Esophagus squamous epithelium (tissue), 5 donors: ENCODE measurements at places on chromosomes 7 and 10. TPM values are rescaled to one million over a fixed set of nuclear protein-coding genes. Genes with fewer than 3 reads are reported as not detected.
A peak's percentile ranks its signal among the peaks of the same experiment; 100 is the strongest.

DNA sequence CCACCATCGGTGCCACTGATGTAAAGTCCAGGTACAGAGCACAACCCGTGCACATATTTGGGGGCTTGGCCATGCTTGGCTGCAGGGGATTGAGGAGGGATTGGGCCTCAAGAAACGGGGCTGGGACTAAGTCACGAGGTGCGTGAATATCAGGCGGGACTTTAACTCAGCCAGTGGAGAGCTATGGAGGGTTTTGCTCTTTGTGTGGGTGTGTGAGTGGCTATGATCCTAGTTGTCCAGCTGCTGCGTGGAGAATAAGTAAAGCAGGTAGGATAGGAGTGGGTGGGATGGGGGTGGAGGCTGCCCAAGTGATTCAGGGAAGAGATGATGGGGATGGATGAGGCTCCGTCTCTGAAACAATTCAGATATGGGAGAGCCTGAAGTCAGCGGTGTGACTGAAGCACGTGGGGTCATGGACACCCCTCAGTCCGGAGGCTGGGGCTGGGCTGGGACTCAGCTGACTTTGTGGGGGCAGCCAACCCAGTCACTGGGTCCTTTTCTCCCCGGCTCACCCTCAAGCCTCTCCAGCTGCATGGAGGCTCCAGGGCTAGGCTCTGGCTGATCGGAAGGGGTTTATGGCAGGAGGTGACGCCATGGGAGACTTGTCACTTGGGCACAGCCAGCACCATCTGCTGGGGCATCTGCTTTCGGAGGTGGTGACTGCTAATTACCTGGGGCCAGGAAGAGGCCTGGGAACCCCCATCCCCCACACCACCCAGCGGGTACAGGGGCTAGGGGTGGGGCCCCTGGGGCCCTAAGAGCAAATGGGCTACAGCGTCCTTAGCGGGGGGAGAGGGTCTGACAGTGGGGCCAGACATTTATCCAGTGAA is 1.7 kb upstream of the LFNG start:
- H3K27me3 ChIP-seq: peaks cover 7% of the 10 kb centered on the region
- H3K4me1 ChIP-seq: peaks cover 28% of the 10 kb centered on the region
- H3K27ac ChIP-seq: no peak overlapping the region
- H3K36me3 ChIP-seq: no peaks in the 10 kb centered on the region
- H3K4me3 ChIP-seq: no peak overlapping the region
- no peak for DNase-seq

- H3K4me1 ChIP-seq: no peaks in the 10 kb centered on the region
- H3K27me3 ChIP-seq: no peaks in the 10 kb centered on the region
- H3K36me3 ChIP-seq: no peaks in the 10 kb centered on the region
Measured at GRCh38 chr7:19410106-19410505, 264.9 kb upstream of the FERD3L start.

- H3K36me3 ChIP-seq: peaks cover 15% of the 10 kb centered on the region
- DNase-seq: no peak
- peak overlapping the region; percentile 98 for H3K4me3 ChIP-seq
Measured at GRCh38 chr7:25124465-25125136, 459 bp downstream of the CYCS start.

DNA sequence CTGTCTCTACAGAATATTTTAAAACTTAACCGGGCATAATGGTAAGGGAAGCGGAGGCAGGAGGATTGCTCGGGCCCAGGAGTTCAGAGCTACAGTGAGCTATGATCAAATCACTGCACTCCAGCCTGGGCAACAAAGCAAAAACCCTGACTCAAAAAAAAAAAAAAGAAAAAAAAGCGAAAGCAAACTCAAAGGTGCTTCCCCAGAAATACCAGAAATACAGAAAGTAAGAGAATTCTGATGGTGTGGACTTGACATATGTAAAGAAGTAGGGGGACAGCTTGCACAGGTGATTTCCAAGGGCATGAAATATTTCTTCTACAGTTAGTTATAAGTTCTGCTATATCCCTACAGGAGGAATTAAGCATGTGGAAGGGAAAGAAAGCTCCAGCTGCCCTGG is 69.7 kb upstream of the APBB1IP start:
- H3K27me3 ChIP-seq: no peaks in the 10 kb centered on the region
- no peaks in the 10 kb centered on the region for H3K4me1 ChIP-seq
- no peak for DNase-seq

GRCh38 chr10:12455766-12456165 is 106.4 kb downstream of the CAMK1D start:
- H3K27ac ChIP-seq: no peak overlapping the region
- peaks cover 21% of the 10 kb centered on the region for H3K4me1 ChIP-seq
- H3K4me3 ChIP-seq: no peak overlapping the region
- H3K27me3 ChIP-seq: no peaks in the 10 kb centered on the region
- H3K36me3 ChIP-seq: no peaks in the 10 kb centered on the region

- no peak overlapping the region for H3K4me3 ChIP-seq
- H3K27ac ChIP-seq: no peak overlapping the region
- peaks cover 53% of the 10 kb centered on the region for H3K27me3 ChIP-seq
- H3K4me1 ChIP-seq: peaks cover 13% of the 10 kb centered on the region
Measured at GRCh38 chr7:142792593-142792992, 21.8 kb downstream of the PRSS2 start.

DNA sequence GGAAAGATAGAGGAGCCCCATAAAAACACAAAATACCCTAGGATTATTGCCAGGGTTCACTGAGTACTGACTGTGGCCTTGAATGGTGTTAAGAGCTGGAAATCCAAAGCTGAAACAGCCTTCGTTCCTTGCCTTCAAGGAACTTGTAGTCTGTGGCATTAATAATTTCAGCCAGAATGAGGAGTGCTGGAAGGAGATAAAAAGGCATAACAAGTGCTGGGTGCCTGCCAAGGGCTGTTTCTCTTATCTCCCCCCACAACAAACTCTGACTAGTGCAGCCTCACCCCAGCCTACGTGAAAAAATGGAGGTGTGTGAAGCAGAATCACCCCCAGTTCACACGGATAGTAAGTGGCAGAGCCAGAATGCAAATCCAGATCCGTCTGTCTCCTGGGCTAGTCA is 199.1 kb upstream of the LYZL2 start:
- no peaks in the 10 kb centered on the region for H3K36me3 ChIP-seq
- H3K27ac ChIP-seq: no peak overlapping the region
- H3K4me1 ChIP-seq: no peaks in the 10 kb centered on the region

DNA sequence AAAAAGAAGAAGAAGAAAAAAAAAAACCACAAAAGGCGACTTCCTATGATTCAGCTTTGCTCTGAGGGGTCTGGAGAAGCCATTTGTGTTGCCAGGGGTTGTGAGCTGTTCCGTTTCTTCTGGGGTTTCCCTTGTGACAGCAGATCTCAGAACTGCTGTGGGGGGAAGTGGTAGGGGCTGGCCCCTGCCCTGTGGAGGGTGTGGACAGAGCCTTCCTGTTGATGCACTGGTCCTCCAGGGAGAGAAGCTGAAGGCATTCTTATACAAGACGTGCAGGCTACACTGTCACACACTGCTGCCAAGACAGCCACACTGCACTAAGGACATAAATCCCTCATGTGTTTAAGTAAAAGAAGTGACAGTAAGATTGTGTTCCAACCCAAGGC is 17.3 kb upstream of the CSGALNACT2 start:
- no peaks in the 10 kb centered on the region for H3K27me3 ChIP-seq
- H3K4me3 ChIP-seq: no peak overlapping the region
- peaks cover 4% of the 10 kb centered on the region for H3K4me1 ChIP-seq

DNA sequence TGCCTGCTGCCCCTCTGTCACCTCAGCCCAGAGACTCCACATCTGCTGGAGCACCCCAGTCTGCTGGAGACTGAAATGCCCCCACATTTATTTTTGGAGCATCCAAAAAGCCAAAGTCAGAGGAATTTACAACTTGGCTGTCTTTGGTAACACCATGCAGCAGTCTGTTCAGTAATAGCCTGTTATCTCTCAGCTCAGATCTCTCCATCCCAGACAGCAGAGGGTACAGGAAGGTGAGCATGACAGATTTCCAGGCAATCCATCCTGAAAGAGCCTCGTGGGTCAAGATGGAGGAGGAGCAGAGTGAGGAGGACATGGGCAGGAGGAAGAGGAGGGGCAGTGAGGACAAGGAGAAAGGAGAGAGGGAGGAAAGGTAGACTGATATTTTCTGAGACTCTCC is 55.9 kb downstream of the GRID1 start:
- H3K4me1 ChIP-seq: no peaks in the 10 kb centered on the region
- no peaks in the 10 kb centered on the region for H3K27me3 ChIP-seq
- H3K4me3 ChIP-seq: no peak overlapping the region
- DNase-seq: no peak
- H3K27ac ChIP-seq: no peak overlapping the region

The EPDR1 gene
- total RNA-seq: 4.3 TPM

The TUBB8 gene
- total RNA-seq: not detected
